ENCODE measurements at places on chromosomes 2 and 18. TPM values are rescaled to one million over a fixed set of nuclear protein-coding genes. Genes with fewer than 3 reads are reported as not detected.

DNA sequence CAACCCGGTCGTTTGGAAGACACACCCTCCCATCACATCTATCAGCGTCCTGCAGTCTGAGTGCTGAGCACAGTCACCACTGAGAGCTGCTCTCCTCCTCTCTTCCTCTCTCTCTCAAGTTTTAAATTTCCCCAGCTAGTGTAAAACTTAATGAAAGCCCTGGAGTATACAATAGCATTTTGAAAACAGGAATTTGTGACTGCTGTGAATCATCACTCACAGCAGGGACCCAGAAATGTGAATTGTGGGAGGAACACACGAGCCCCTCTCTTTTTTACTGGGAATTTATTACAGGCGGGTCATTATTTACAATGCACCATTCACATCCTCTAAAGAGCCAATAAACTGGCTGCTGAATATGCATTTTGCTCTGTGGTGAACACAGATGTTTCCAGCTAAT lies 185.0 kb upstream of the SMIM21 start:
- DNase-seq: no peak

GRCh38 chr2:55965966-55966365 lies 42.4 kb upstream of the EFEMP1 start:
- no peak for DNase-seq

- no peak for DNase-seq
These were observed 268.5 kb upstream of the HDAC4 start for GRCh38 chr2:239669181-239669898.

GRCh38 chr2:7824211-7824610 lies 857.6 kb upstream of the ID2 start:
- no peak for DNase-seq

Gene TFPI
- total RNA-seq: 30.7 TPM

DNA sequence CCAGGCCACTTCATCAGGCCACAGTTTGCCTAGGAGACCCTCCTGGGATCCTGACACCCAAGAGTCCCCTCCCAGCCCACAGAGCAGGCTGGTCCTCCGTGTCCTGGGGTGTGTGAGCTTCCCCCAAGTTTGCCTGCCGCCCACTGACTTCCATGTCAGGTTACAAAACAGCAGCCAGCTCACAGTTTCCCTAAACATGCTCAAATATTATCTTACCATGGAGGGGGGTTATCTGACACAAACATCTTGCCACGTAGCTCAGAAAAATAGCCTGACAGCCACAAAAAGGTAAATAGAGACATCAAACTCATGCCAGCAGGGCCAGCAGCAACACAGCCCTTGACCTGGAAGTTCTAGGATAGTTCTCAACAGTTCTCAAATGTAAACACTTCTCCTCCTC lies 346.5 kb downstream of the TNS1 start:
- no peak for DNase-seq

Gene RBM44
- 0.51 TPM for total RNA-seq

GRCh38 chr2:20430461-20431300 lies 16.2 kb upstream of the RHOB start:
- no peak for DNase-seq

Gene LRRFIP1
- total RNA-seq: 74.1 TPM

Gene ABHD1
- 1.2 TPM for total RNA-seq

Gene RBM43
- 0.89 TPM for total RNA-seq

DNA sequence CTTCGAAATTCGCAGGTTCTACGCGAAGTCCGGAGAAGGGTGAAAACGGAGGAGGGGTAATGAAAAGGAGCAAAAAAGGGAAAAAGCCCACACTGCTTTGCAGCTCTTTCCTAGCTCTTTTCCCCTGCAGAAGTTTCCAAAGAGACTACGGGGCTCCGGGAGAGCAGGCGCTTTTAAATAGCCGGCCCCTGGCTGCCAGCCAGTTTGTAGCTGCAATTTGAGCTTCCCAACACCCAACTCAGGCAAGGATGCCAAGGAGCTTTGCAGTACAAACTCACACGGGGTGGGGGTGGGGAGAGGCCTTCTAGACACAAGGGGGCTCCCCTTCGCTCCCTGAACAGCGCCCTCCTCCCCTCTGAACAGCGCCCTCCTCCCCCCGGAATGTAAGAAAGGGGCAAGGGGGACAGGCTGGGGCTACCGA lies at the start of gene IGFBP5:
IGFBP5 (minus strand) TSS at position 149 of the 421 bp plus-strand sequence. CDS start 774 bp downstream, outside the sequence.
- peak; percentile 94 for DNase-seq

- DNase-seq: no peak
These were observed 103.6 kb downstream of the NXPH2 start for GRCh38 chr2:138676619-138677021.

Gene UGT1A10
- 0.12 TPM for total RNA-seq

DNA sequence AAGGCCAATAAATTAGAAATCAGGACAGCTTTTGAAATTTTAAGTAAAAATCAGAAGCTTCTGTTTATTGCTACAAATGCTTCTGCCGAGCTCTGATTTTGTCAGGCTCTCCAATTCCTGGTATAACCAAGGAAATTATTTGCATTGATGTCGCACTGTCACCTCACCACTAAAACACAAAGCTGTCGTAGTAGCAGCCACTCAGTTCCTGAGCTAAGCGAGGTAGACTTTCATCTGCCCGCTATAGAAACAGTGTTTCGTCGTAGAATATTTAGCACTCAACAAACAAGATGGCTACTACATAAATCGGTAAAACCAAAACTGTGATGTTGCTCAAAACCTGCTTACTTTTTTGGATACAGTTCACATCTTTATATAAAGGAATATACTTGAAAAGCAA lies 141.3 kb upstream of the FOSL2 start:
- DNase-seq: no peak

DNA sequence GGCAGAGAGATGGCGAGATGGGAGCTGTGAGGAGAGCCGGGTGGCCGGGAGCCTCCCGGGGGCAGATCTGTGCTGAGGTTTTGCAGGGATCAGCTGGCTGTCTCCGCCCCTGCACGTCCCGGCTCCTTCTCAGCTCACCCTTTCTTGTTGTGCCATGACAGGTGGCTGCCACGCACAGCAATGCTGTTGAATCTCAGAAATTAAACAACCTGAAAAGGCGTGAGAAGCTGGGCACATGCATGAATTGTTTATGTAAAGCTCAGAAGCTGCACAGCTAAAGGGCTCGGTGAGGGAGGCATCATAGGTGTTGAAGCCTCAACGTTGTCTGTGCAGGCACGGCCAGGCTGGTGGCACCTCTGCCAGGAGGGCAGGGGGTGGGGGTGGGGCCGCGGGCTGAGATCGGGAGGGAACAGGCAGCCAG lies 858 bp upstream of the RTP5 start:
- DNase-seq: no peak

DNA sequence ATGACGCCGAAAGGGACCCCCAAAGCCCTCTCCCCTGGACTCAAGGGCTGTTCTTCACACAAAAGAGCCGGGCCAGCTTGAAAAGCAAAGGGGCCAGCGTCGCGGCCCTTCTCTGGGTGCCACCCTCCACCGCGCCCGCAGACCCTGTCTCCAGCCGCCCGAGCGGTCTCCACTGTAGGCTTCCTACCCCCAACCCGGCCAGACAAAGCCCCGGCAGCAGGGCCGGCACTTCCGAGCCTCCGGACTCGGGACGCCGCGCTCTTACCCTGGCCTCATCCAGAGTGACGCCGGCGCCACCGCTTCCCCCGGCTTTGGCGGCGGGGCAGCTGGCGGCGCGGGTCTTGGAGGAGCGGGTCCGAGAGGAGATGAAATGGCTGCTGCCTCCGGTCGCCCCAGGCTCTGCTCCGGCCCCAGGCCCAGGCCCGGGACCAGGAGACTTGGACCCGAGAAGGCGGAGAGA lies 603 bp downstream of the ATAD2B start:
- DNase-seq: peak; percentile 26

Gene OTX1
- total RNA-seq: not detected

- no peak for DNase-seq
These were observed 58.7 kb downstream of the L3MBTL4 start for GRCh38 chr18:6355789-6356589.

DNA sequence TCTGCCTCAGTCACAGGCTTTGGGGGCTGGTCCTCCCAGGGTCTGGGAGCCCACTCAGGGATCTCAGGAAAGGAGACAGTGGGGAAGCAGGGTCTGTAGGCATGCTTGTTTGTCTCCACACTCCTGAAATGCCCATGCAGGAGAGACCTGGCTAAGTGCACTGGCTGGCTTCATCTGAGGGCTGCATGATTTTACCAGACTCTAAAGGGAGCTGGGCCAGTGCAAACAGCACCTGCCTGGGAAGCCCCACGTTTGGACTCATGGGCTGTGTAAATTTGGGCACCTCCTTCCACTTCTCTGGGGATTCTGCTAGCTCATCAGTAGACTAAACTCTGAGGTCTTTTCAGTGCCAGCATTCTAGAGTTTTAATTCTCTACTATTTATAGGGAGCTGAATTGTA lies 33.7 kb downstream of the LYPD1 start:
- no peak for DNase-seq

- DNase-seq: no peak
These were observed 95.5 kb downstream of the RDH14 start for GRCh38 chr2:18464913-18465312.

Gene SERPINB12
- not detected for total RNA-seq

DNA sequence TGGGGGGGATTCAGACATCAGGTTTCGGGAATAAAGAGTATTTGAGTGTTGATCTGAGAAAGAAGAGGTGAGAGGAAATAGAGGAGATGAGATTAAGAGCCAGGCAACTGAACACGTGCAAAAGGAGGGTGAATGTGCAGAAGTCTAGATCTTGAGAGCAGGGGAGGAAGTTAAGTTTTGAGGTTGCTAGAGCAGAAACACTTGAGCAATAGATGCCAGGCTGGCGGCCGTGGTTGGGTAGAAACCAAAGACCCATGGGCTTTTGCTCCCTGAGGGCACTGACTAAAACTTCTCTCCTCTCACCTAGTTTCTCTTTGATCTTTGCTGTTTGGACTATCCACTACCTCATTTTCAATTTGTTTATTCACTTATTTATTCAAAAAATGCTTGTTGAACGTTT lies 116.0 kb downstream of the CDC42EP3 start:
- no peak for DNase-seq

DNA sequence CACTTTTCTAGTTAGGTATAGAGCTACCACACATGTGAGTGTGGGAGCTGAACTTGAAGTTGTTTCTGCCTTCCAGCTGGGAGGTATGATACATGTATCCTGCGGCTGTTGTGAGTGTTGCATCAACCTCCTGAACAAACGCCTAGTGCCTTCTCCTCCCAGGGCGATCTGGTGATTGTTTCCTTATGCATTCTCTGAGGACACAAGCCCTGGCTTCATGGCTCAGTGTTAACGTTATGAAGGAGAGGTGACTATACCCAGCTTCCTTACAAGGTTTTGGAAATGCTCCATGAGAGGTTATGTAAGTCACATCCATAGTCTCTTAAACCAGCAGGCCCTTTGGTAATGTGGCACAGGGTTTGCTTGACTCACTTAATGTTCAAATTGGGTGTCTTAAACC lies 64.9 kb downstream of the SPRED2 start:
- DNase-seq: no peak

Gene QPCT
- 5.4 TPM for total RNA-seq

- DNase-seq: no peak
These were observed 14.4 kb upstream of the ALLC start for GRCh38 chr2:3643371-3644245.

DNA sequence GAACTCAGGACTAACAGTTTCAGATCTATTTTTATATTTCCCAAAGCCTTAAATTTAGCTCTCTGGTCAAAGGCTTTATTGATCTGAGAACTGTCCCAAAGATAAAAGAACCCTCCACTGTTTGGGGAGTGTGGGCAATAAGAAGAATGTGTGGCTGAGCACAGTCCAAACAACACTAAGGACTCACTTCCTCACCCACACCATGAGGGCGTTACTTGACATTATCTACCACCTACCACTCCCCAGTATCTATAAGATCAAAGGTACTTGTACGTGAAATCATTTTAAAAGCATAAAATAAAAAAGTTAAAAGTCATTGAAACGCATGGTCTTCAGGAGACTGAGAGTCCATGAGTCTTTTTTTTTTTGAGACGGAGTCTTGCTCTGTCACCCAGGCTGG lies 54.6 kb upstream of the NFU1 start:
- no peak for DNase-seq

- DNase-seq: no peak
These were observed 608.5 kb downstream of the RNF144A start for GRCh38 chr2:7525746-7526145.

- DNase-seq: no peak
These were observed 507.6 kb downstream of the SUCLG1 start for GRCh38 chr2:83951378-83951947.

- DNase-seq: no peak
These were observed 9.1 kb downstream of the RPL31 start for GRCh38 chr2:101011152-101011551.

Gene ASAP2
- total RNA-seq: 3.1 TPM

Gene REG1B
- total RNA-seq: 1.4 TPM

GRCh38 chr18:76265497-76266235 lies 229.4 kb downstream of the ZNF516 start:
- DNase-seq: no peak

Gene IL18RAP
- not detected for total RNA-seq

- no peak for DNase-seq
These were observed 58.0 kb downstream of the DDX1 start for GRCh38 chr2:15649561-15650255.

DNA sequence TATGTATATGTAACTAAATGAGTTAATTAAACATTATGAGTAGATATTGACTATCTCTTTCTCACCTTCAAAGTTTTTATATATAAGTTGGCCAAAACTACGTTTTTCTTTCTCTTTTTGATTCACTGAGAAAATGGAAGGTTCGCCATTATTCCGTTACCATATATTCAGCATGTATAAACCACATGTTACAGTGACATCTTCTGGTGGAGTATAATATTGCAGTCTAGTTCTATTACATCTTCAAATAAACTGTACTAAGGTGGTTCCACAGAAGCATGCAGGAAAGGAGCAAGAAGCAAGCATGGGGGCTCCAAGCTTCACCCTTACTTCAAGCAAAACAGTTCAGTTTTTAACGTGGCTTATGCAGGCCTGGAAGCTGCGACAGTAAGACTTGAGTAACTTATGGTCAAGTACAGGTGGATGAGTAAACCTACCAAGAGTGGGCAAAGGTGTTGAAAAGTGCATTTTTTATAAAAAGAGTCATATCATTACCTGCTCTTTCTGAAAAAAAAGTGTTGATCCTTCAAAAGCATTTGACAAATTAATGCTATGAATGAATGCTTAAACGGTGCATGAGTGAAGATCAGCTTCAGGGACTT lies 129.8 kb upstream of the RAB6C start:
- no peak for DNase-seq

Gene TUBA4B
- not detected for total RNA-seq

GRCh38 chr2:37689751-37690150 lies 18.3 kb upstream of the CDC42EP3 start:
- no peak for DNase-seq

- no peak for DNase-seq
These were observed 1404.3 kb downstream of the SUCLG1 start for GRCh38 chr2:83054751-83055150.

GRCh38 chr2:3704692-3705091 lies 1.3 kb downstream of the DCDC2C start:
- no peak for DNase-seq

DNA sequence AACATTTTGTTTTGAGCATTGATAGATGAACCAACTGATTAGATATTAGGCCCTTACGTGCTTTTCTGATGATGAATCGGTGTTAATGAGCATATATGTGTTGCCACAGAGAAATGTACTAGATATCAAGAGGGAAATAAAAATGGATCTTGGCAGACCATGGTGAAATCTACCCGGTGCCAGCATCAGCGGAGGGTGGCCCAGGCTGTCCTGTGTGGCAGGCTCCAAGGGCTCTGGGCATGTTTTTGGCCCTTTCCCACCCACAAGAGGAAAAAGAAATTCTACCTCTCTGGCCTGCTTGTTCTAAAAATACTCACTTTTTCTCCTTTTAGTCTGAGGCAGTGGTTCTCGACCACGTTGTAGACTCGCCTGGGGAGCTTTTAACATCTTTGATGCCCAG lies 154.2 kb downstream of the CTIF start:
- no peak for DNase-seq
